ENCODE measurements at places on chromosomes 11 and 22.

DNA sequence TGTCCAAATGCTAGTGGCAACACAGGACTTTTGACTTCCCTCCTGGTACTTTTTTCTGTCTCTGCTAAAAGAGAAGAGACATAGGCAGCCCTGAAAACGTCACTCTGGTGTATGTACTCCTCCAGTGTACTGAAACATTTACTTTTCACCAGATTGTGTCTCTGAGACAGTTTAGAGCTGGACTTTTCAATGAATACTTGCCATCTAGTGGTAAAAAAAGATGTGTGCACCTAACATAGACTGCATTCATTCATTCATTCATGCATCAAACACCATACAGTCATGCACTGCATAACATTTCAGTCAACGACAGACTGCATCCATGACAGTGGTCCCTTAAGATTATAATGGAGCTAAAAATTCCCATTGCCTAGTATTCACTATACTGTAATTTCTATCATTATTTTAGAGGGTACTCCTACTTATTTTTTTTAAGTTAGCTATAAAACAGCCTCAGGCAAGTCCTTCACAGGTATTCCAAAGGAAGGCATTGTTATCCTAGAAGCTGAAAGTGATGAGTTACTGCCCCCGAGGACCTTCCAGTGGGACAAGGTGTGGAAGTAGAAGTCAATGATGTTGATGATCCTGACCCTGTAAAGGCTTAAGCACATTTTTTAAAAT is 186.2 kb downstream of the SPON1 start:
- peak; percentile 9 for DNase-seq

GRCh38 chr11:88231894-88232482 is 56.7 kb upstream of the RAB38 start:
- no peak for DNase-seq

GRCh38 chr22:38240734-38241252 is 32.0 kb downstream of the TMEM184B start:
- DNase-seq, result no peak

GRCh38 chr22:27668828-27669797 is 132.4 kb downstream of the MN1 start:
- no peak for DNase-seq

- no peak for DNase-seq
These were observed 4.9 kb upstream of the RAB38 start for GRCh38 chr11:88179971-88180629.

- no peak for DNase-seq
These were observed 47.9 kb downstream of the ZNF280B start for GRCh38 chr22:22460635-22461034.

- no peak for DNase-seq
These were observed 14.5 kb downstream of the GUCD1 start for GRCh38 chr22:24540470-24540869.

GRCh38 chr11:128802358-128802981 is 64.6 kb downstream of the KCNJ1 start:
- no peak for DNase-seq

DNA sequence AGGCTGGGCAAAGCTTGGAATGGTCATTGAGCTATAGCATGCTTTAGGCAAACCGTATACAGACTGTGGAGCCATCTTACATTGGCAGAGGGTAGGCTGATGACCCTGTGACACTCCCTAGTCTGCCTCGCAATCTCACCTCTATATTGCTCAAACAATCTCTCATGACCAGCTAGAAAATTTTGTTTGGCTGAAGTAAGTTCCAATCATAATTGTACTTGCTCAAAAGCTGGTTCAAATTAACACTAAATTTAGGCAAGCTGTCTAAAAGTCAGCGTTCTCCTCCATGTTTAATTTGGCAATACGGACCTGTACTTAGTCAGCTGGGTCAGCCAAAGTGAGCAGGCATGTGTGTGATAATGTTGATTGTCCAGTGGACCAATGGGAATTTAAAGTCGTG is 133.0 kb downstream of the SWAP70 start:
- no peak for DNase-seq

DNA sequence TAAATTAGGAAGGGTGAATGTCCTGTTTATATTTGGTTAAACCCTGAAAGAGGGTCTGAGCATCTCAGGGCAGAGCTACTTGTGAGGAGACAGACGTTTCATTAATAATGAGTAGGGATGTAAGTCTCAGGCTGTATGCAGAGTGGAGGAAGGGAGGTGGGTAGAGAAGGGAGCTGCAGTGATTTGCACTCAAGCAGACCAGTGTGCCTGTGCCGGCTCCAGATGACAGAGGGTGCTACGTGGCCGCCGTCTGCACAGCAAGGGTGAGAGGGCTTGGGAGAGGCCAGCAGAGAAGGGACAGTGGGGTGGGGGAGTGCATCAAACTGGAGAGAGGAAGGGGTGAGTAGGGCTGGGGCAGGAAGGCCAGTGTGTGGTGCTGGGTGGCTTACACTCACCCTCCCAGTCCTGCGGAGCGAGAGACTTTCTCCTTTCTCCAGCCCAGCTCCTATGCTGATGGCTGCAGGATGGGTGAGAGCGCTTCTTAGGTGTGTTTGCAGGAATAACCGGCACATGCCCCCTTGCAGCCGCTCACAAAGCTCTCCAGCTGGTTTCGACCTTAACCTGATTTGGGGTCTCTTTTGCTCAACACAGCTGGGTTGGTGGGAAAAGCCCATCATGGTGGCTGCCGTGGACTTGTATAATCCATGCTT is 130.6 kb downstream of the ST3GAL4 start:
- no peak for DNase-seq

GRCh38 chr11:67429038-67429668 is 859 bp downstream of the RPS6KB2 start:
- DNase-seq, result no peak

DNA sequence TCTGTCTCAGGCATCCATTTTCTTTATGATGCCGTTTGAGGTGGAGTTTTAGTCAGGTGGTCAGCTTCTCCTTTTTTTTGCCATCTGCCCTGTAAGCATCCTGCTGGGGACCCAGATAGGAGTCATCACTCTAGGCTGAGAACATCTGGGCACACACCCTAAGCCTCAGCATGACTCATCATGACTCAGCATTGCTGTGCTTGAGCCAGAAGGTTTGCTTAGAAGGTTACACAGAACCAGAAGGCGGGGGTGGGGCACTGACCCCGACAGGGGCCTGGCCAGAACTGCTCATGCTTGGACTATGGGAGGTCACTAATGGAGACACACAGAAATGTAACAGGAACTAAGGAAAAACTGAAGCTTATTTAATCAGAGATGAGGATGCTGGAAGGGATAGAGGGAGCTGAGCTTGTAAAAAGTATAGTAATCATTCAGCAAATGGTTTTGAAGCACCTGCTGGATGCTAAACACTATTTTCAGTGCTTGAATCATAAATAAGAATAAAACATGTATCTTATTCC is 10.9 kb upstream of the HBE1 start:
- no peak for DNase-seq

DNA sequence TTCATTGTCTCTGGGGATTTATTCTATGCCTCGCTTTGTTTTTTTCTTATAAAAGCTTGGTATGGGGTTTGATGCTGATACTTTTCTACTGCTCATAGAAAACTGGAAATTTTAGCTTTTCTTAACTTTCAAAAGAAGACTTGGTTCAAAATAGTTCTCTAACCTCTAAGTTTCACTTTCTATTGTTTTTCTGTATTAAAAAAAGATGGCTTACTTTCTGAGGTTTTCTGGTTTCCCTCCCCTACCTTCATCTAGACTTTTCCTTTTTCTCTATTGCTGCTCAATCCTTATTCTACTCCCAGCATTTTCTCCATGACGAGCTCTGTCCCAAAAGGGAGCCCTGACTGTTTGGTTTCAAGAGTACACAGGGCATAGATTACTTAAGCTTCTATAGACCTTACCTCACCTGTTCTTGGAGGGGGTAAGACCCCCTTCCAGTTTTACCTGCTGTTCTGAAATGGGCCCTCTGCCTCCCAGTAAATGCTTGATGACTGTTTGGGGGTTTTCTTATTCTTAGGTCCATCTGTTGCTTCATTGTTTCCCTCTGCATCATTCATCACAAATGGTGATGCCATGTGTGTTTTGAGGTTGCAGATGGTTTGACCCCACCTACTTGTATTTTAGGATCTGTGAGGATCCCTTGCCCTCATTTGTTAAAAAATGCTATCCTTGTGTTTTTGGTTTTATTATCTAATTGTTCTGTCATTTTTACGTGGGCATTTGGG is 29.5 kb downstream of the DNHD1 start:
- DNase-seq, result no peak

DNA sequence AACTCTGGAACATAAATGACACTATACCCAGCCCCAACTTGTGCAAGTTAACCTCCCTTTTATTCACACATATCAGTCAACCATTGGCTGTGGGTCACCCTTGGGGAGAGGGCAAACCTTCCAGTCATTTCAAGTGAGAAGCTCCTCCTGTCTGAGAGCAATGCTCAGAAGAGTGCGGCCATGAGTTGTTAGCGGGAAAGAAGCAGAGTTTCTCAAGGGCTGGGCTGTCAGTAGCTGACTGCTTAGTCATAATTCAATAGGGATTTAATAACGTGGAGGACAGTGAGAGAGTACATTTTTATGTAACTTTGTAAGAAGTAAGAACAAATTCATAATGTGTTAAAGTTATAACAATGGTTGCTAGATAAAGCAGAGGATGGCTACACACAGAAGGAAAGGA is 5.1 kb downstream of the PATE2 start:
- DNase-seq, result no peak

DNA sequence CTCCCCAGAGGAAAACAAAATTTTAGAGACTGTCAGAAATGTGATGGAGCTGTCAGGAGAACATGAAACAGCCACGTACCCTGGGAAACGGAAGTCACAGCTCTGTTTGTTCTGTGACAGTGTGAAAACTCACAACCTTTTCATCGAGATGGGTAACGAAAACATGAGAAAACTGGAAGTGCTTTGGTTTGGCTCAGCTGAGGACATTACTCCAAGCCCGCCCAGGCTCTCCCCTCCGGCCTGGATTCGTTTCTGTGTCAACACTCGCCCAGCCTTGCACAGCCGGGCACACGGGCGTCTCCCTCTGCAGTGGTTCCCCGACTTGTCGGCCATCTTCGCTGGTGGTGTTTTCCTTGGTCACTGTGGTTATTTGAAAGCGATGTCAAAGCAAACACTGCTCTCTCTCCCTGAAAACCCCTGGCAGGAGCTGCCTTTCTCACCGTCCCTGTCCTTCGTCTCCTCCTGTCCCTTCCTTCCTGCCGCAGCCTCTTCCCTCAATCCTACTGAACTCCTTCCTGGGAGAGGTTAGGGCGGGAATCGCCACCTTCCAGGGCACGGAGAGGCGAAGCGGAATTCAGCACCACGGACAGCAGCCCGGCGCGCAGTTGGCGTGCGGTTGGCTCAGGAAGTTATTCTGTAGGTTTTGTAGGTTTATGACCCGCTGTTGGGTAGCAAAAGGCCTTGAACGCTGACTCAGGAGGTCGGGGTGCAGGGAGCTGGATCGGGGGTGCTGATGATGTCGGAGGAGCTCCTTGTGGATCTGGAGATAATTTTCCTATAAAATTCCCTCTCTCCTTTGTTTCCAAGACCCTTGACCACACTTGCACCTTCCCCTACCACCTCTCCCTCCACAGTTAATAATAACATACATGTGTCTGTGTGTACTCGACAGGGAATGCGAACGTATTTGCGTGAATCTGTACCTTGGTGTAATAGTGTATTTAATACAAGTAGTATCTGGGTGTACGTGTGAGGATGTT is 13.1 kb upstream of the RPS19BP1 start:
- no peak for DNase-seq

GRCh38 chr11:62411524-62411923 is 7.3 kb upstream of the SCGB1A1 start:
- DNase-seq, result no peak

DNA sequence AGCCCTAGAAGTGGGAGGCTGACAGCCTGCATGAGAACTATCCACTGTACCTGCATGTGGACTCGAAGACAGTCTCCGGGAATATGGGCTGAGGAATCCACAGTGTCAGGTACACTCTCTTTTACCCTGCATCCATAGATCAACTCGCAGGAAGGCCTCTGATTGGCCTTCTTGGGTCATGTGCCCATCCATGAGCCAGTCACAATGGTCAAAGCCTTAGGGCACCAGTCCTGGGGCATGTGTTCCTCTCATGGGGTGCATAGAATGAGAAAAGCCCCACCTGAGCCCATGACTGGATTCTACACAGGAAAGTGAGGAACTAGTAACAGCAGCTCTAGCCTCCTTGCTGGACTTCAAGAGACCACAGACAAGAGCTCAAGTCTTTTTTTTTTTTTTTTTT is 10.6 kb downstream of the ART1 start:
- no peak for DNase-seq

- no peak for DNase-seq
These were observed 168.1 kb downstream of the DBX1 start for GRCh38 chr11:19992162-19992561.

DNA sequence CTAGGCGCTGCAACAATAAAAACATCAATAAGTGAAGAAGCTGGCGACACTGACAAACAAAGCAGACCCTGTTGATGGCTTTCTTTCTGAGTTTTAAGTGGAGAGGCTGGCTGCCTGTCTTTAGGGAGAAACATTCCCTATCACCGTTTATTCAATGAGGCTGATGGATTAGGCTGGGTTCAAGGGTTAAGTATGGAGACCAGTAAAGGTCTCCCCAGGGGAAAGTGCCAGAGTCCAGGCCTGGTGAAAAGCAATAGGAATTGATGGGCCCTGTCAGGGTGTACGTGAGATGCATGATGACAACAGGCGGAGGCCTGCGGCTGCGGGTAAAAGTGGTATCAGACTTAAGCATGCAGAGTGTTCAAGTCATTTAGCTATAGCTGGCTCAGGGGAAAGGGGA is 102.6 kb downstream of the ALX4 start:
- no peak for DNase-seq

GRCh38 chr11:119584193-119585042 is 144.6 kb downstream of the NECTIN1 start:
- DNase-seq, result peak; percentile 48

- DNase-seq, result no peak
These were observed 15.2 kb downstream of the TRIM34 start for GRCh38 chr11:5639953-5640352.

DNA sequence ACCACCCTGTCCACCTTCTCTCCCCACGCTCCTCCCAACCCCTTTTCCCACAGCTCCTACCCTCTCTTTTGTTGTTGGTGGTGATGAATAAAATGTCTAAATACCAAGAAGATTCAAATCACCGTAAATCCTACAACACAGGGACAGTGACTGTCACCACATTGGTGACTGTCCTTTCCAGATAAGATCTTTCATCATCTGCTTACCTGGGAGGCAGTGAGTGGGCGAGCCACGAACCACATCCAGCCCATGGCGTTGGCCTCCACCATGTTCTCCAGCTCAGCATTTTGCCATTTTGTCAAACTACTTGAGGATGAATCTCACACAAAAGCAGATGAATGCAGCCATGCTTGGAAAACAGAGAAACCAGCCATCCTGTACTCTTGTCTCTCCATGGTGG is 6.7 kb upstream of the CYTH4 start:
- DNase-seq, result no peak

DNA sequence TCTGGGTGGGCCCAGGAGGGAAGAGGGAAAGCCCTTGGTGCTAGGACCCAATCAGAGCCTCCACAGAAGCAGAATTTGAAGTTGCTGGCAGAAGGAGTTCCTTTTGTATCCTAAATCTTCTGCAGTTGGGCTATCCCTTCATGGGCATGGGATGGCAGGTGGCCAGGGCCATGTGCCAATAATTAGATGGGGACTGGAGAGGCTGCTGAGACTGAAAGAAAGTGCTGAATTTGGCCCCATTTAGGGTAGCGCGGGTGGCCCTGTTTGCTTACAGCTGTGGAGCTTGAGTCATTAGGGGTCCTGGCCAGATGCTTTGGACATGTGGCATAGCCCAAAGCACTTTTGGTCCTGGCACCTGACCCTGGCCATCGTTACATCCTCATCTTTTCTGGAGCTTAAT is 27.1 kb downstream of the PARVA start:
- DNase-seq, result no peak

- DNase-seq, result no peak
These were observed 15.3 kb downstream of the KCNJ5 start for GRCh38 chr11:128906185-128907050.
